Dermis blood vessel endothelial cell (primary cell): ENCODE measurements at places on chromosomes 5 and 9.

- DNase-seq, result peak; percentile 12
Measured at GRCh38 chr5:83471405-83472212, at the start of gene VCAN. VCAN (plus strand) TSS chr5:83471744; CDS start chr5:83483519, 11,775 bp downstream.

GRCh38 chr5:76069061-76069735, 14.0 kb upstream of the SV2C start:
- no peak for DNase-seq

GRCh38 chr9:94031946-94032345, 52.3 kb upstream of the PTPDC1 start:
- no peak for DNase-seq

DNA sequence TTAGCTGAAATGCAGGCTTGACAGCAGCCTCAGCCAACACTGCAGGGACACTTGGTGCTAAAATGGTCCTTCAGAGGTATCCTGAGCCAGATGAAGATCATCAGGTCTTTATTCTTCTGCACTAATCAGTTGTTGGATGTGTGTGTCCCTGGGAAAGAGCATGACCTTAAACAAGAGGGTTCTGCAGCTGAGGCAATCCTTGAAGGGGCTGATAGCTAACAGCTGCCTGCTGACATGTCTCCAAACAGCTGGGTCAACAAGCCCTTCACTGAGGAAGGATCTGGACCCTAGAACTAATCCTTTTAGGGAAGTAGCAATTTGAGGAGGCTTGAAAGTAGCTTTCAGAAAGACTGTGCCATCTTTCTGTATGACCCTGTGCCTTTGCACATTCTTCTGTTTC, 376.3 kb upstream of the ACTBL2 start:
- no peak for DNase-seq

GRCh38 chr9:93509084-93509483, 55.7 kb upstream of the FAM120AOS start:
- no peak for DNase-seq

GRCh38 chr5:149427374-149427773, 48.3 kb upstream of the IL17B start:
- no peak for DNase-seq

- DNase-seq, result peak; percentile 64
Measured at GRCh38 chr9:75185585-75186170, 97.4 kb downstream of the OSTF1 start.

DNA sequence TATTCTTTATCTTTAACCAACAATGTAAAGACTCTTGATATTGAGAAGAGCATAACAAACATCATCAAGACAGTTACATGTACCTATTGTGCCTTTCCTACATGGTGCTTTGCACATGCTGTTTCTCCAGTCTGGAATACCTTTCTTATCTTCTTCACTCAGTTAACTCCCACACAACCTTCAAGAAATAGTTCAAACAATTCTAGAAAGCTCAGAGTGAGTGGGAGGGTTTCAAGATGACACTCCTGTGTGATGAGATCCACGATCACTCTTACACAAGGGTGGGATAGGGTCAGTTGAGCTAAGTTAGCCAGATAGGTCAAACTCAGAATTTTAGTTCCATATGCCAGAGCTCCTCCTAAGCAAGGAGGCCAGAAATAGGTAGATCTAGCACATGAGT, 915.5 kb downstream of the NR2F1-AS1 start:
- no peak for DNase-seq

DNA sequence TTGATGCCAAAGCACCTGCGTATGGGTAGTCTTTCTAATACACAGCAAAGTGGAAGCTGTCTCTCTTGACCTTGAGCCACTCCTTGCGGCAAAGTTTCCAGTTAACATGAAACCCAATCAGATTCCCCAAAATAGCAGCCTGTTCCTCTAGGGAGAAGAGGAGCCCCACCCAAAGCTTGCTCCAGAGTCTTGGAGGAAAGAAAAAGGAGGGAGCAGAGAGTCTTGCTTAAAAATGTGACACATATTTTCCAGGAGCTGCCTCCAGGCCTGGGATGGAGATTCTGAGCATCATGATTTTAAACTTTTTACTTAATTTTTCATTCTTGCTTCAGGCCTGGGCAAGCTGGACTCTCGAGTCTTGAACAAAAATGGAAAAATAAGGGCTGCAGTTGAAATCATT, 223.5 kb upstream of the TNC start:
- no peak for DNase-seq

DNA sequence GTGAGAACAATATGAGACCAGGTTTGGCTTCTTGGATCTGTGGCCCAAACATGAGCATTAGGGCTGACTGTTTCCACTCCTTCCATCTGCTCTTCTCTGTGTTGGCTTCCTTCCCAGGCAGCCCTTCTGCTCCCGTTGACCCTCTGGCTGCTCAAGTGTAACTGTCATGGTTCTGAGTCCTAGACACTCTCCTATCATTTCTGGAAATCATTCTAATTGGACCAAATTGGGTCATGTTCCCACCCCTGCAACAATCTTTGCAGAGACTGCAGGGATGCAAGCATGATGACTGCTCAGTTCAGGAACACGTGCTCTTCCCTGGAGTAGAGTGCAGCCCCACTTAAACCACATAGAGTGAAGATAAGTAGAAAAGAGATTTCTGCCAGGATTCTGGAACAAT, 741.4 kb downstream of the TAF11L14 start:
- DNase-seq, result no peak

DNA sequence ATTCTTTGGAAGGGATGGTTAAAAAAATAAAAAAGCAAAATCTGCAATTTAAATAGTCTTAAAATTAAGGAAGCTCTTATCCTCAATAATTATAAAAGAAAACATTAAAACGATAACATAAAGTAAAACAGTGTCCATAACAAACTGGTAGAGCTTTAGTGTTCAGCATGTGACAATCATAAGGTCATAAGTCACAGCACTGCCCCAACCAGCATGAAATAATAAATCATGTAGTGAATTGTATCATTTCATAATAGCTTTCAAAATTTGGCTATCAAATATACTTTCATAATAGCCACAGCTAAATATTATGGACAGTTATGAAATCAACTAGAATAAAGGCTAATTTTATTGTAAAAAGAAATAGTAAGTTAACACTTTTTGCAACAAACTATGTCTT, 10.0 kb downstream of the NR3C1 start:
- DNase-seq, result no peak

DNA sequence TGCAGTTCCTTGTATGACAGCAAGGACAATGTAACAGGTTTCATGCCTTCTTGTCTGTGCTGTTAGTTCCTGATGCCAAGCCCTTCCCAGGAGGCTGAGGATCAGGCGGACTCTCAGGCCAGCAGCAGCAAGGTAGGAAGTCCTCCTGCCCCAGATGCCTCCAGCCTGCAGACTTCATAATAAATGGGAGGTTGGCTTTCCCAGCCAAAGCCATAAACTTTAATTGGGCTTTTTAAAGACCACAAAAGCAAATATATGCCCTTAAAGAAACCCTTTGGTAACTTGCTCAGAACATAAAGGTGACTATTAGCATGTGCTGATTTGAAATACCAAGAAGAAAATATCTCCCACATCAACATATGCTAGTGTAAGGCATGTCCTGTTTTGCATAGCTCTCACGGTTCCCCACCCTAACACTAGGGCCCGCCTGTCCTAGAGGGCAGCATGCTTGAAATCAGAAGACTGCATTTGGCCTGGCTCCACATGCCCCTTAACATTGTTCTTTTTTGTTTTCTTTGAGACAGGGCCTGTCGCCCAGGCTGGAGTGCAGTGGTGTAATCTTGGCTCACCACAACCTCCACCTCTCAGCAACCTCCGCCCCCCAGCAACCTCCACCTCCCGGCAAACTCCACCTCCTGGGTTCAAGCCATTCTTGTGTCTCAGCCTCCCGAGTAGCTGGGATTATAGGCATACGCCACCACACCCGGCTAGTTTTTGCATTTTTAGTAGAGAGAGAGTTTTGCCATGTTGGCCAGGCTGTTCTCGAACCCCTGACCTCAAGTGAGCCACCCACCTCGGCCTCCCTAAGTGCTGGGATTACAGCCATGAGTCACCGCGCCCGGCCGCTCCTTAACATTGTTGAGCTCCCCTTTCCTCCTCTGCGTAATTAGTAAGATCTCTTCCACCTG, 44.6 kb upstream of the FCN1 start:
- no peak for DNase-seq

GRCh38 chr5:120509053-120509452, 45.0 kb downstream of the PRR16 start:
- DNase-seq, result no peak

- DNase-seq, result no peak
Measured at GRCh38 chr5:145198525-145199260, 636.4 kb downstream of the PRELID2 start.

DNA sequence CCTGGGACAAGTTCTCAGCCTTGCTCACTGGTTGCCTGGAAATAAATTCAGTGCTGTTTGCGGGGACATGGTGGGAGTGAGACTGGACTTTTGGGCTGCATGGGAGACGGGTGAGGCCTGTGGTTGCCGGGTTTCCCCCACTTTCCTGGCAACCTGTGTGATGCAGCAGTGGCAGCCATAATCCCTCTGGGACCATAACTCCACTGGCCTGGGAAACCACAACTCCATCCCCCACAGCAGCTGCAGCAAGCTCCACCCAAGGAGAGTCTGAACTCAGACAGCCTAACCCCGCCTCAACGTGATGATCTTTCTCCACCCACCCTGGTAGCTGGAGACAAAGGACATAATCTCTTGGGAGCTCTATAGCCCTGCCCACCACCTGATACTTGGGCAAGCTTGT, 349.9 kb downstream of the PIK3R1 start:
- DNase-seq, result no peak

DNA sequence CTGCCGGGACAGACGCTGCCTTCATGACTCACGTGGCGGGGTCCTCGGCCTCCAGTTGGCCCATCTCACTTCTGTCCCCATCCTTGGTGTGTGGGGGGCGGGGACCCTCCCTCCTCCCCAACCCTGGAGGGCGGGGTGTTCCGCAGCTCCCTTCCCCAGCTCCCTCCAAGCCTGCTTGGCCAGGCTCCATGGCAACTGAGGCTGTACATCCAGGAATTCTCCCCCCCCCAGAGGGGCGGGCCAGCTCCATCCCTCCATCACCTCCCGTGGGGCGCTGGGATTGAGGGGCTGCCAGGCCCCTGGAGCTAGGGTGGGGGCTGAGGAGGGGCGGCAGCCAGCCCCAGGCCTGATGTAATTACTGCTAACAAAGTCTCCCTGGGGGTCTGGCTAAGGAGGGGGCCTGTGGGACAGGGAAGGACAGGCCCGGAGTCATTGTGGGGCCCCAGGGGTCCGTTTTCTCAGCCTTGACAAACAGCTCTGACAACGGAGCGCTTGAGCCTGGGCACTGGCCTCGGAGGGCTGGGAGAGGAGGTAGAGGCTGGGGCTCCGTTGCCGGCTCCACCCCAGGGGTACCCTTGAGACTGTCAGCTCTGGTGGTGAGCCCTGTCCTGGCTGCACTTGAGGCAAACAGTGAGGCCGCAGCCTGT, 8.0 kb downstream of the DIPK1B start:
- no peak for DNase-seq

DNA sequence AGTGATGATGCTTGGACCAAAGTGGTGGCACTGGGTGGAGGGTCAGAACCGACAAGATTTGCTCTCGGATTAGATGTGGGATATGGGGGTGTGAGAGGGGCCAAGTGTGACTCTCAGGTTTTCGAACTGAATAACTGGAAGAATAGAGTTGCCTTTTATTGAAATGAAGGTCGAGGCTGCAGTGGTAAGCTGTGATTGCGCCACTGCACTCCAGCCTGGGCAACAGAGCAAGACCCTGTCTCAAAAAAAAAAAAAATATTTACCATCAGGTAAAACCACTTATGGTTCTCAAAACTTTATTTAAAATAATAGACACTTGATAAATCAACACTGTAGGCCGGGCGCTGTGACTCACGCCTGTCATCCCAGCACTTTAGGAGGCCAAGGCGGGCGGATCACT, 27.2 kb downstream of the EXOSC2 start:
- DNase-seq, result no peak

- DNase-seq, result no peak
Measured at GRCh38 chr9:123872710-123873109, 57.2 kb downstream of the DENND1A start.

- no peak for DNase-seq
Measured at GRCh38 chr5:76542887-76543690, 80.1 kb downstream of the F2RL2 start.

DNA sequence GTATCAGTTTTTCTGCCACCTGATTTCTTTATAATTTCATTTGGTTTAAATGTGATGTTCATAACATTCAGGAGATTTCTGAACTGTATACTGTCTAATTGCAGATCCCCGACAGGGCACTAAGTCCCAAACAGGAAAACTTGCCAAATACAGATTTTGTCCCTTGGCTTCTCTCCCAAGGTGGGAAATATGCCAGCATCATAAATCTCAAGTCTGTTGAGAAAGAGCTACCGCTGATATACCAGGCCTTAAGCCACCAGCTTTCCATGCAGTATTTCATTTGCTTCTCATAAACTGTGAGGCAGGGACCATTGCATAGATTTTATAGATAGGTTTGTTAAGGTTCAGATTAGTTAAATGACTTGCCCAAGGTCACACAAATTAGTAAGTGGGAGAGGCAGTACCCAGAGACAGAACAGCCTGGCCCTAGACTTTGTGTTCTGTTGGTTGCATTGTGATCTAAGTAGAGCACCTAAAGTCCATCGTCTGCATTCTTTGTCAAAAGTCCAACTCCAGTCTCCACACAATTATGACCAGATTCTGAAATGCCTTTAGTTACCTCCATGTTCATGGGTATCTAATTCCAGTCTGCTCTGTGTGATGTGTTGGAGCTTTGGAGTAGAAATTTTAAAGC, 16.2 kb downstream of the GPR21 start:
- peak; percentile 79 for DNase-seq

DNA sequence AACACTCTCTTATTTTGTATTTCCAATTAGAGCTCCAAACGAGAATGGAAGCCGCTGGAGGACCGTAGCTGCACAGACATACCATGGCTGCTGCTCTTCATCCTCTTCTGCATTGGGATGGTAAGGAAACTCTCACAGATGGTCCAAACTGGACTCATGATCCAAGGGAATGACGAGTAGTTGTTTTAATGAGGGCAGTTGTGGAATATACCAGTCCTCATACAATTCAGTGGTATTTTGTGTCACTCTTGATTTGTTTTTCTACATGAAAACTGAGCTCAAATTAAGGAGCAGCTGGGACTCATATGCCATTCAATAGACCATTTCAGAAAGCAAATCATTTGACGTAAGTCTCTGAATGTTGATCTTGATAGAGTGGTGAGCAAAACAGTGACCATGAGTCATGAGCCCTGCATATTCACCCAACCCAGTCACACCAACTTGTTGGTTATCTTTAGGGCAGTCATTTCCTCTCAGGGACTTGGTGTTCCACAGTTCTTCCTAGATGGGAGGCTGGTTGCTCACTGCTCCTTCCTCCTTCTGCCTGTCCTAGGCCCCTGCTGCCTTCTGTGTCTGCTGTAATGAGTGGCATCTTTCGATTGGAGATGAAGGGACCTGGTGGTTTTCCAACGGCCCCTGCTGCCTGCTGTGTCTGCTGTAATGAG, 54.9 kb downstream of the SLC44A1 start:
- DNase-seq, result peak; percentile 98
